Smooth muscle cell of the pulmonary artery (primary cell): ENCODE measurements at places on chromosomes 12 and 14. TPM values are rescaled to one million over a fixed set of nuclear protein-coding genes. Genes with fewer than 3 reads are reported as not detected.

NRXN3 gene
- 1.4 and 2.9 TPM in 2 replicates for total RNA-seq

PACS2 gene
- 56.4 and 101 TPM in 2 replicates for total RNA-seq

NAP1L1 gene
- 241 and 249 TPM in 2 replicates for total RNA-seq

TCL1A gene
- not detected in 2 replicates for total RNA-seq

MYO1H gene
- not detected in 2 replicates for total RNA-seq
